ENCODE measurements at places on chromosomes 7 and 10.
A peak's percentile ranks its signal among the peaks of the same experiment; 100 is the strongest.

DNA sequence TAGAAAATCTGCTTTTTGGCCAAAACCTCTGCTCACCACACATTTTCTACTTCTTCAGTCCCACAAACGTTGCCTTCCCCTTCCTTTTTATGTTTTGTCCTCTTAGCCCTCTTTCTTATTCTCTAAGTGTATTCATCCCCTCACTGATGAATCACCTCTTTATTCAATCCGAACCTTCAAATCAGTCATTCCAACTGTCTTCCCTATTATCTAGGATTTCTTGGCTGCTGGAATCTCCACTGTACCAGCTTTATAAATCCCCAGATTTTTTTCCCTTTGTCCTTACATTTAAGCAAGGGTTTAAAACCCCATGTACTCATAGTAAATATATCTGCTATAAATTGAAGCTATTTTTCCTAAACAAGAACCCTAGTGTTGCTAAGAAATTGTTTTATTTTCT is 176.9 kb downstream of the SEMA3A start:
- DNase-seq: no peak

GRCh38 chr10:62681211-62681940 is 123.1 kb upstream of the ADO start:
- peak; percentile 58 for DNase-seq

DNA sequence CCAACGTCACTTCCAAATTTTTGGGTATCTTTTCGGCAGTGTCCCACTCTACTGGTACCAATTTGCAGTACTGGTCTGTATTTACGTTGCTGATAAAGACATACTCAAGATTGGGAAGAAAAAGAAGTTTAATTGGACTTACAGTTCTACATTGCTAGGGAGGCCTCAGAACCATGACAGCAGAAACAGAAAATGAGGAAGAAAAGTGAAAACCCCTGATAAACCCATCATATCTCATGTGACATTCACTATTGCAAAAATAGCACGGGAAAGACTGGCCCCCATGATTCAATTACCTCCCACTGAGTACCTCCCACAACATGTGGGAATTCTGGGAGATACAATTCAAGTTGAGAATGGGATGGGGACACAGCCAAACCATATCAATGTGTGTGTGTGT is 364.0 kb upstream of the KCND2 start:
- DNase-seq: no peak

GRCh38 chr10:63636812-63637211 is 115.6 kb downstream of the REEP3 start:
- DNase-seq: no peak

- no peak for DNase-seq
Observed at GRCh38 chr10:70493660-70494234, 15.2 kb downstream of the PALD1 start.

DNA sequence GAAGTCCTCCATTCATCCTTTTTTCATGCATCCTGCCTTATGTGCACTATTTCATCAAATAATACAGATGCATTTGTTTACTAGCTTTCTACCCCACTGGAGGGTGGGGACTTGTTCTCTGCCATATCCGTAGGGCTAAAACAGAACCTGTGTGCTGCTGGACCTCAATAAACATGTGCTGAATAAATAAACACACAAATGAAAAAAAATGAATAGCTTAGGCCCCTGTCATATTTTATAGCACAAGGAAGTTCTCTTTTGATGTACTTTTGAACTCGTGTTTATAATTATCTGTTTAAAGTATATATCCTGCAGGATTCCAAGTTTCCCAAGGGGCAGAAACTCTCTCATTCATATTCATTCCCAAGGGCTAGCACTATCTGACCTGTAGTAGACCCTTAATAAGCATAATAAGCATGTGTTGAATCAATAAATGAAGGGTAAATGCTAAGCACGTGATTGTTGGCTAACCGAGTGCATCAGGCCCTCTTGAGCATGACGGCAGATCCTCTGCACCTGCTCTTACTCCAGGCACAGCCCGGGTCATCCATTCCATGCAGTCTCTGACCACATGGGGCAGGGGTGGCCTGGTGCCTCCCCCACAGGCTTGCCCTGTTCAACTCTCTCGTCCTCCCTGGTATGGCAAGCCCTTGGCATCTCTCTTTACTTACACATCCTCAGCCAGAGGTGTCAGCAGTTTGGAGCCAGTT is 474.1 kb upstream of the ZMIZ1 start:
- DNase-seq: no peak

GRCh38 chr10:30056767-30057355 is 2.5 kb downstream of the JCAD start:
- DNase-seq: no peak

GRCh38 chr7:30465046-30465810 is 13.4 kb downstream of the NOD1 start:
- no peak for DNase-seq

GRCh38 chr10:8349610-8350249 is 295.2 kb downstream of the GATA3 start:
- no peak for DNase-seq

- no peak for DNase-seq
Observed at GRCh38 chr10:126022841-126023240, 126.5 kb downstream of the FANK1 start.

GRCh38 chr7:43546231-43546630 is 36.7 kb upstream of the STK17A start:
- DNase-seq: no peak

DNA sequence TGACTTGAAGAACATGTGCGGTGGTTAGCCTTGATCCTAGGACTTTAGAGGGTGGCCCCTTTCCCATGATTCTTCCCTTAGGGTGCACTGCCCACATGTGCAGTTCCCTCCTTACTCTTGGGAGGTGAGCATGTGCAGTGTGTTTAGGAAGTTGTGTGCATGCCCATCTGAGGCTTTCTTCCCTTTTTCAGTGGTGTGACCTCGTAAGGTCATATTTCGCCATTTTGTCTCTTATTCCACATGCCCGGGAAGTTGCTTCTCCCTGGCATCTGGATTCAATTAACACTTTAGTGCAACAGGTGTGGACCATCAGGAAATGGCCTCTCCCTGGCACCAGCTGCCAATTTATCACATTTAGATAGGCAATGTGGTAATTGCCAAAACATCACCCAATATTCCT is 380.6 kb upstream of the VSTM2A start:
- DNase-seq: no peak

DNA sequence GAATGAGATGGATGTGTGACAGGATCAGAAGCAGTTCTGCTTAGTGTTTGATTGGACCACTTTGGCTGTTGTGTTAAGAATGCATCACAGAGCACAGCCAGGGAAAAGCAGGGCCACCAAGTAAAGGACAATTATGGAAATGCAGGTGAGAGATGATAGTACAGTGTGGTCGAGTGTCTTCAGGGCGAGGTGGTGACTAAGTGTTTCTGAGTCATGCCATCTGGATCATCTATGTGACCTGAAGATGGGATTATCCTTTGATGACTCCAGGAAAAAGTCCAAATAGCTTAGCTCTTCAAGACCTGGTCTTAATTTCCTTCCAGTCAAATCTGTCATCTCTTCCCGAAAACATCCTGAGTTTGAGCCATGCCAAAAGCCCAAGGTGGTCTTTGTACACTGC is 523.2 kb upstream of the IGFBP3 start:
- DNase-seq: no peak

GRCh38 chr10:121521794-121522556 is 76.3 kb downstream of the FGFR2 start:
- DNase-seq: no peak

DNA sequence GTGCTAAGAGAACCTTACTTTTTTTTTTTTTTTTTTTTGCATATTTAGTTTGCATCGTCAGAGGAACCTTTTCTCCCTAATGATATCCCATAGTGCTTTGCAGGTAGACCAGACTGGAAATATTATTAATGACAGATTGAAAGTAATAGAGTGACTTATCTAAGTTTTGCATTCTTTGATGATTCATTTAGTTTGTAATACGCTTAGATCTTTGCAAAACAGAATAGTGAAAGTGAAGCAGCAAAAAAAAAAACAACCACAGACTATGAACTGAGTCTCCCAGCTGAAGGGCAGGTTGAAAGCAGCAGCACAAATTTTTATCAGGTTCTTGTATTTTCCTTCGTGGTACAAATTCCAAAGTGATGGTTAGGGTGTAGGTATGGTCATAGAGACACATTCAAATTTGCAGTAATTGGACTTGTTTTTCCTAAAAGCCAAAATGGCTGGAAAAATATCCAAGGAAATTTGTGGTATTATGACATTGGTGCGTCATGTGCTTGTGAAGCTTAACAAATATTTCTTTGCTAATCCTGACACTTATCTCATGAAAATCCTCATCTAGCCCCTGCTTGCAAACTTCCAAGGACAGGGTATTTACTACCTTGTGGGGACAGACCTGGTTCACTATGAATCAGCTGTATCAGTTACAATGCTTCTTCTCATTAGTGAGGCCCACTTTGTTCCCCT is 81.8 kb upstream of the CREB5 start:
- DNase-seq: no peak

DNA sequence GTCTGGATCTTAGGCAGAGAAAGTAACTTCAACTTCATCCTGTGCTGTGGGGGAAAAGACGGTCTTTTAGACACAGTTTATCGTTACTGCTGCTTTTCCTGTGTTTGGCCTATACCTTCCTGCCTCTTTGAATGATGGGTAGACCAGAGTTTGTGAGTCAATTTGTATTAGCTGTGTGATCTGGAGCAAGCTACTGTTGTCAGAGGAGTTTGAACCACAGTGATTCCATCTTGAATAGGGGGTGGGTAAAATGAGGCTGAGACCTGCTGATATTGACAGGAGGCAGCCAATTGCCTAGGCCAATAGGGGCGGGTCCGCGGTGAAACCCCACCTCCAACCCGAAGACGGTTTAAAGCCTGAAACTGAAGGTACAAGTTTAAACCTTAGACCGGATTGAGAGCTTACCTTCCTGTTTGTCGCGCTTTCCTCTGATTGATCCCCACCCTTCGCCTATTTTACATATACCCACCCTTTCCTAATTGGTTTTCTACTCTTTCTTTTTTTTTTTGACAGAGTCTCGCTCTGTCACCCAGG is 35.8 kb upstream of the EIF4H start:
- no peak for DNase-seq

GRCh38 chr10:74490551-74490950 is 335.8 kb upstream of the KAT6B start:
- no peak for DNase-seq

- DNase-seq: no peak
Observed at GRCh38 chr10:100737355-100738054, 7.9 kb upstream of the PAX2 start.

DNA sequence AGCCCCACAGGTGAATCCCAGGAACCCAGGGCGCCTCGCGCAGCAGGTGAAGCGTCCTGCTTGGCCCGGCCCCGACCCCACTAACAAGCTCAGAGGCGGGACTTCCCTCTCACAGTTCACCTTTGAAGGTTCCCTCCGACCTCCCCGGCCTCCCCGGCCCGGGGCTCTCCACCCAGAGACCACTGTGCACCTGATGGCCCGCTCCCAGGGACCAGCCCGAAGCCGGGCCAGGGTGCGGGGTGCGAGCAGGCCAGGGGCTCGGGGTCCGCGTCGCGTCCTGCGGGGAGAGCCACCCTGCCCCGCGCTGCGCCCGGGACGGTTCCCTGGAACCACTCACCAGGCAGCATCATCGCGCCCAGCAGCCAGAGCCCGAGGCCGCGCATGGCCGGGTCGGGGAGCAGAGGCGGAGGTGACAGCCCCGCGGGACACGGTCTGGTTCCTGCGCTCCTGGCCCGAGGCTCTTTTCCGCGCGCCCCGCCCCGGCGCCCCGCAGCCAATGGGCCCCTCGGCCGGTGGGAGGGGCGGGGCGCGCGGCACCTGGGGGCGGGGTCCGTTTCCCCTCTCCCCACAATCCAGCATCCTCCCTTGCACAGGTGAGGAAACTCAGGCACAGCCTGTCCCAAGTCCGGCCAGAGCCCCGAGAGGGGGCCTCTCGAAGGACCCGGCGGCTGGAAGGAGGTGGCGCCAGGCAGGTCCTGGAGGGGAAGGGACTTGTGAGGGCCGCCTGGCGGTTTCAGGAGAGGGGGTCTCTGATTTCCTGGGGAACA is at the start of gene ADAM8:
Gene ADAM8 (minus strand): TSS at position 434 of the 767 bp plus-strand sequence. CDS start 51 bp downstream, at position 383.
- DNase-seq: peak; percentile 71

All from activated CD4-positive, alpha-beta T cell treated with anti-CD3 and anti-CD28 coated beads, Interleukin-2, amount 50 U/mL, for 1 hour (primary cell).